ENCODE measurements at places on chromosomes 4 and X. TPM values are rescaled to one million over a fixed set of nuclear protein-coding genes. Genes with fewer than 3 reads are reported as not detected.
A peak's percentile ranks its signal among the peaks of the same experiment; 100 is the strongest.

Gene IL1RAPL1
- polyA plus RNA-seq, result not detected

GRCh38 chr4:26093551-26093950, 179.5 kb downstream of the SMIM20 start:
- DNase-seq, result no peak
- no peaks in the 10 kb centered on the region for H3K36me3 ChIP-seq
- no peak overlapping the region for H3K4me3 ChIP-seq
- H3K27me3 ChIP-seq, result no peaks in the 10 kb centered on the region

- H3K27ac ChIP-seq, result no peak overlapping the region
- no peak overlapping the region for H3K4me3 ChIP-seq
- H3K4me1 ChIP-seq, result no peaks in the 10 kb centered on the region
- no peaks in the 10 kb centered on the region for H3K36me3 ChIP-seq
- peaks cover 21% of the 10 kb centered on the region for H3K27me3 ChIP-seq
Measured at GRCh38 chrX:17842769-17843525, 18.2 kb downstream of the RAI2 start.

DNA sequence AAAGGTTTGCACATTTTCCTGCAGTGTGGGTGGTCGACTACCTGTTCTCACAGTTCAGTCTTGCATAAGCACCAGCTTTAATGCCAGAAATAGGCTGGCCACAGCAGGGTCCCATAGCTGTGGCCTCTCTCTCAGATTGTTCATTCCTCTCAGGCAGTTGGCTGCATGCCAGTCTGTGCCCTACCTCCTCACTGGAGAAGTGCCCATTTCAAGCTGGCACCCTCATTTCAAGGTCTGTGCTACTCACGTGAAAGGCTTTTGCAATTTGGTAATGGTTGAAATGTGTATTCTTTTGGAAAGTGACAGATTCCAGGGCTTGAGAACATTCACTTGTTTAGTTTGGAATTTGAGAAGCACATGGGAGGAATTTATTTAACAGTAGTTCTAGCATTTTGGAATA, 28.9 kb upstream of the MTMR1 start:
- no peaks in the 10 kb centered on the region for H3K36me3 ChIP-seq
- H3K27ac ChIP-seq, result no peak overlapping the region
- DNase-seq, result no peak

DNA sequence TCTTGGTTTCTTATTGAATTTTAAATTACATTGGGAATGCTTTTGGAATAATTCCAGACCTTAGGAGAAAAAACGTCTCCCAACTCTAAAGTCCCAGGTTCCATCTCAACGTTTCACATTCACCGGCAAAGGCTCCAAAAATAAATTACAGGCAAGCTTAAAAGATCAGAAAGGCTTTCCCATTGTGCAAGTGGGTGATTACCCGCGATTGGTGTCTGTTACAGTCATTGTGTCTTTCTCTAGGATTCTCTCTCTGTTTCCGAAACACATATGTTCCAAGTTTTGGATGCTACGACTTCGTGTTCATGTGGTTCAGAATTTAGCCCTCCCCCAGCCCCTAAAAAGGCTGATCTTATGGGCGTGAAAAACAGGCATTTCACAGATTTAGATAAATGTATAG, 41.8 kb downstream of the PALLD start:
- no peaks in the 10 kb centered on the region for H3K27me3 ChIP-seq
- peaks cover 38% of the 10 kb centered on the region for H3K4me1 ChIP-seq
- no peaks in the 10 kb centered on the region for H3K36me3 ChIP-seq
- peak overlapping the region; percentile 24 for H3K4me3 ChIP-seq
- DNase-seq, result no peak

DNA sequence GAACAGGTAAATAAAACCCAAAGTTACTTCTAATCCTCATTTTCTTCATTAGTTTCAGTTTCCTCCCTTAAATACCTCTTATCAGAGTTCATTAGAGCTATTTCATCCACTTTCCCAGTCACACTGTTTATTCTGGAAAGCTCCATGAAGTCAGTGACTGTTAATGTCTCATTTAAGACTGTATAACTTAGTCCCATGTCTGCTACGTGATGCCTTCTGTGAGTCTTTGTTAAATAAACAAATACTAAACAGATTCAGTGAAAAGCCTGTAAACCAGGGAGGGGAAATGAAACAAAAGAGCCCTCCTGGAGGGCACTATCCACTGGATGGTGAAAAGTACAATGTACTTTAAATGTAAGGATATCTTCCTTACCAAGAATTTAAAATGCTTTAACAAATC, 24.7 kb downstream of the ACE2 start:
- no peak for DNase-seq
- H3K4me3 ChIP-seq, result no peak overlapping the region

- H3K4me1 ChIP-seq, result no peaks in the 10 kb centered on the region
- H3K27ac ChIP-seq, result no peak overlapping the region
- no peak overlapping the region for H3K4me3 ChIP-seq
- H3K27me3 ChIP-seq, result no peaks in the 10 kb centered on the region
- no peak for DNase-seq
Measured at GRCh38 chr4:15436513-15436912, 8.7 kb downstream of the C1QTNF7 start.

Gene ITIH6
- not detected for polyA plus RNA-seq

Gene IQCM
- not detected for polyA plus RNA-seq

- H3K4me1 ChIP-seq, result no peaks in the 10 kb centered on the region
- H3K4me3 ChIP-seq, result no peak overlapping the region
- no peak for DNase-seq
Measured at GRCh38 chr4:46955601-46956000, 37.8 kb downstream of the GABRA4 start.

Gene SPCS3
- 44.8 TPM for polyA plus RNA-seq

GRCh38 chr4:65893271-65893670, 223.0 kb upstream of the EPHA5 start:
- no peaks in the 10 kb centered on the region for H3K27me3 ChIP-seq
- no peak overlapping the region for H3K4me3 ChIP-seq
- no peaks in the 10 kb centered on the region for H3K36me3 ChIP-seq
- no peak overlapping the region for H3K27ac ChIP-seq

Gene CWH43
- not detected for polyA plus RNA-seq

DNA sequence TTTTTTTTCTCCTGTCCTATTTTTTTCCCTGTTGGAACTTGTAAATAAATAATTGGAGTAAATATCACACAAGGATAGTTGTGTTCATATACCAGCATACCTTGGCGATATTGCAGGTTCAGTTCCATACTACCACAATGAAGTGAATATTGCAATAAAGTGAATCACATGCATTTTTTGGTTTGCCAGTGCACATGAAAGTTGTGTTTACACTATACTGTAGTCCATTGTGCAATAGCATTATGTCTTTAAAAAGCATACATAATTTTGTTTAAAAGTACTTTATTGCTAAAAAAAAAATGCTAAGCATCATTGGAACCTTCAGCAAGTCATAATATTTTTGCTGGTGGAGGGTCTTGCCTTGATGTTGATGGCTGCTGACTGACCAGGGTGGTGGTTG, 88.6 kb downstream of the GSTCD start:
- H3K27me3 ChIP-seq, result no peaks in the 10 kb centered on the region
- DNase-seq, result no peak
- H3K4me1 ChIP-seq, result no peaks in the 10 kb centered on the region
- H3K27ac ChIP-seq, result no peak overlapping the region

GRCh38 chr4:30630431-30630830, 89.7 kb upstream of the PCDH7 start:
- H3K27me3 ChIP-seq, result no peaks in the 10 kb centered on the region
- H3K4me1 ChIP-seq, result no peaks in the 10 kb centered on the region
- DNase-seq, result no peak
- H3K4me3 ChIP-seq, result no peak overlapping the region

GRCh38 chr4:100269446-100269845, 79.2 kb upstream of the DDIT4L start:
- no peak overlapping the region for H3K4me3 ChIP-seq
- H3K36me3 ChIP-seq, result no peaks in the 10 kb centered on the region
- DNase-seq, result no peak
- no peaks in the 10 kb centered on the region for H3K4me1 ChIP-seq

Gene PCYT1B
- 0.04 TPM for polyA plus RNA-seq

DNA sequence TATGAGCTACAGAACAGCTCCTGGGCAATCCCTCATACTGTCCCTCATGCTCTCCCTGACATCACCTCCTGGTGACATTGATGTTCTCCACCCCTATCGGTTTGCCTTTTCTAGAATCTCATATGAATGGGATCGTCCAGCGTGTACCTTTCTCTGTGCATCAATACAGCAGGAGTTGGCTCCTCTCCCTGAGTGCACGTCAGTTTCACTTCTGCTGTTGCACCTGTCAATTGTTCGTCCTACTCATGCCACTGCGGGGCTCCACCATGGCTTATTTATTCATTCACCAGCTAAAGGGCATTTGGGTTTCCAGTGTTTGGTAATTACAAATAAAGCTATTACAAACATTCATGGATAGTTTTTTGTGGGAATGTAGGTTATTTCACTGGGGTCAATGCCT, 269.1 kb upstream of the ZFP42 start:
- no peak overlapping the region for H3K27ac ChIP-seq
- no peaks in the 10 kb centered on the region for H3K36me3 ChIP-seq
- H3K27me3 ChIP-seq, result no peaks in the 10 kb centered on the region
- H3K4me3 ChIP-seq, result no peak overlapping the region
- DNase-seq, result no peak
- H3K4me1 ChIP-seq, result no peaks in the 10 kb centered on the region

DNA sequence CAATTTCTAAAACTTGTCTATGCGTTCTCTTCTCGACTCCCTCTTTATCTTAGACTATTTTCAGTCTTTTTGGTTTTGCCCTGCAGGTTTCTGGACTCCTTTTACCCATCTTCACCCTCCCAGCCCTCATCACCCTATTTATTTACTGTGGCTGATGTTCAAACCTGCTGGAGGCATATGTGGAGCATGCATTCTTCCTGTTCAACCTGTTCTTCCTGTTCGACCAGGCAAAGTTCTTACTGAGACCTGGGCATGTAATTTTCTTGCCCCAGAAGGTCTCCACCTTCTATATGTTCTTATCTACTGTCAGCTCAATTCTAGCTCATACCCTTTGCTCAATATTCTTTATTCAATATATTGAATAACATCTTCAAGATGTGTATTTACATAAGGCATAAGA, 69.4 kb upstream of the AGA start:
- H3K36me3 ChIP-seq, result no peaks in the 10 kb centered on the region
- no peak for DNase-seq
- H3K27ac ChIP-seq, result no peak overlapping the region
- H3K4me1 ChIP-seq, result no peaks in the 10 kb centered on the region
- H3K4me3 ChIP-seq, result no peak overlapping the region

DNA sequence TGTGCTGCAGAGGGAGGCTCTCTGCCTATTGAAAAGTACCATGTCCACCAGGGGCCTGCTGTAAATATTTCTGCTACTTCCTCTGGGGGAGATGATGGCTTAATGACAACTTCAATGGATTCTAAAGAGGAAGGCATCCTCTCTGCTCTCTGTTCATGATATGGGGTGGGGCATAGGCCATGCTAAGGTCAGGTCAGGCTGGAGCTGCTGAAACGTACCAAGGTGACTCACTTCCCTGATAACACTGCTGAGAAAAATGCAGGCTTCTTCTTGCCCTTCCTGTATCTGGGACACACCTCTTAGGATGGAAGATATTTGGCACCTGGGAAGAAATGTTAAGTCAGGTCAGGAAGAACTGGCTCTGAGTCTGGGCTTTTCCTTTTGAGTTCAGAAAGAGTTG, 31.5 kb downstream of the HS3ST1 start:
- no peaks in the 10 kb centered on the region for H3K27me3 ChIP-seq
- H3K36me3 ChIP-seq, result no peaks in the 10 kb centered on the region
- no peaks in the 10 kb centered on the region for H3K4me1 ChIP-seq
- DNase-seq, result no peak
- no peak overlapping the region for H3K4me3 ChIP-seq

GRCh38 chr4:118801895-118802575, 33.9 kb downstream of the SEC24D start:
- H3K36me3 ChIP-seq, result peaks cover 70% of the 10 kb centered on the region
- no peaks in the 10 kb centered on the region for H3K27me3 ChIP-seq
- DNase-seq, result no peak
- H3K27ac ChIP-seq, result no peak overlapping the region
- no peaks in the 10 kb centered on the region for H3K4me1 ChIP-seq
- H3K4me3 ChIP-seq, result no peak overlapping the region

DNA sequence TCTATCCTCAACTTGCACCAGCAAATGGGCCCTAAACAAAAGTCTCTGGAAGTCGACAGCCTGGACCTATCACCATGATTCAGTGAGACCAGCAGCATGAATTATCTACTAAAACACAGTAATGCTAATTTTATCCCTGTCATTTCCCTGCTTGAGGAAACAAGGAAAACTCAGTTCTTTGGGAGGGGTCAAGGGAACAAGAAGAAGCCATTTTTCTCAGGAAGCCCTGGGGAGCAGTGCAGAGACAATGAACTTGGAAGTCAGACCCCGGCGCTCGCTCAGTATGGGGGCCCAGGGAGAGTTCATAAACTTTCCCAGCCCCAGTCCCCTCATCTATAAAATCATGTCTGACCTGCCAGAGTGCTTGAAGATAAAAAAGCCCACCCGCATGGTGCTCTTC, 50.4 kb downstream of the DCTD start:
- H3K4me1 ChIP-seq, result no peaks in the 10 kb centered on the region
- H3K4me3 ChIP-seq, result no peak overlapping the region
- H3K27ac ChIP-seq, result no peak overlapping the region
- DNase-seq, result no peak
- no peaks in the 10 kb centered on the region for H3K36me3 ChIP-seq

DNA sequence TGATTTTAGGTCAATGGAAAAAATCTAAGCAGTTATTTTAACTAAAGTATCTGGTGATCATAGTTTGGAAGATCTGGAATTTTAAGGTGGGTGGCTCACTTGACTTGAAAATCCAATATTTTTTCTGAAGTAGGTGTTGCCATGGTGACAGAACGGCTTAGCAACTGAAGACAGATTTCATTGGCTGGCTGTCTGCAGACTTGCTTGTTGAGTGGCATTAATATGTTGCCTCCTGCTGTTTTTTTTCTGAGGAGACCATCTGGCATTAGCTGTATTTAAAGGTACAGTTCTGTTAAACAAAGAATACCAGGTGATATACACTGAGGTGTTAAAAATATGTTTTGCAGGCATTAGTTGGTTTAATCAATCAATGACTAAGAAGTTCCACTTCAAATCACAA, 19.8 kb downstream of the CPE start:
- H3K4me1 ChIP-seq, result no peaks in the 10 kb centered on the region
- H3K4me3 ChIP-seq, result no peak overlapping the region
- no peaks in the 10 kb centered on the region for H3K27me3 ChIP-seq
- H3K27ac ChIP-seq, result no peak overlapping the region
- DNase-seq, result no peak
